ENCODE measurements at places on chromosomes 3 and 15. TPM values are rescaled to one million over a fixed set of nuclear protein-coding genes. Genes with fewer than 3 reads are reported as not detected.

- no peaks in the 10 kb centered on the region for H3K27me3 ChIP-seq
- H3K36me3 ChIP-seq = no peaks in the 10 kb centered on the region
- no peak overlapping the region for H3K27ac ChIP-seq
- H3K4me1 ChIP-seq = no peaks in the 10 kb centered on the region
Measured at GRCh38 chr15:59931646-59932261, 72.4 kb upstream of the FOXB1 start.

DNA sequence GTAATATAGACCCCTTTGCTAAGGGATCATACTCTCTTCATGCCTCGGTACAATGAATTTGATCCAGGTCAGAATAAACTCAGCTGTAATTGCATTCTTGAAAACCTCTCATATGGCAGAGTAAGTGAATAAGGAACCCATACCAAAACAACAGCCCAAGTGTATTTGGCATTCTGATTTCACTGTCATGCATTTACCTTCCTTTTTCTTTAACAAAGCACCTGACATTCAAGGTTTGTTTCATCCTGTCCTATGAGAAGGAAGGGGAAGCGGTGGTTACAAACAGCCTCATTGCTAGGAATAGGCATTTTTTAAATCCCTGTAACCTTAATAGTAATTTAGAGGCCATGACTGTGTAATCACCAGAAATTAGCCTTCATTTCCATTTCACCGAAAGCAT lies 97.1 kb downstream of the LSAMP start:
- H3K4me3 ChIP-seq = no peak overlapping the region
- no peak overlapping the region for H3K27ac ChIP-seq
- H3K27me3 ChIP-seq = no peaks in the 10 kb centered on the region
- no peaks in the 10 kb centered on the region for H3K36me3 ChIP-seq

GRCh38 chr3:78273326-78273725 lies 1233.4 kb downstream of the ROBO2 start:
- H3K36me3 ChIP-seq = no peaks in the 10 kb centered on the region
- DNase-seq = no peak
- no peak overlapping the region for H3K4me3 ChIP-seq
- no peaks in the 10 kb centered on the region for H3K4me1 ChIP-seq
- H3K27me3 ChIP-seq = no peaks in the 10 kb centered on the region
- no peak overlapping the region for H3K27ac ChIP-seq

DNA sequence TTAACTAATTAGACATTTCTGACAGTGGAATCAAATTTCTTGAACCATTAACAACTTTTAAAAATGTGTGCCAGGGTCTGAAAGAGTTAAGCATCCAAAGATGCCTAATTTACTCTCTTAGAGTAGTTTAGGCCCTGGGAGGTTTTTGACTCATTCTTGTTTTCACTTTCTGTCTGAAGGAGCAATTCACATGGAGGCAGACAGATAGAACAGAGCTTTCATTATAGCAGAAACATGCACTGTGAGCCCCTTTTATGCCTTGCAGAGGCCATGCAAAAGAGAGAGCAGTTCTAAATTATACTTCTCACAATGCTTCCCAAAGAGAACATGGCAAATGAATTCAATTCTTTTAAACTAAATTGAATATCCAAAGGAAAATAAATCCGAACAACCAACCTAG lies 554.8 kb downstream of the MFSD1 start:
- H3K27ac ChIP-seq = no peak overlapping the region
- no peak for DNase-seq
- H3K4me1 ChIP-seq = no peaks in the 10 kb centered on the region
- H3K36me3 ChIP-seq = no peaks in the 10 kb centered on the region
- no peaks in the 10 kb centered on the region for H3K27me3 ChIP-seq
- no peak overlapping the region for H3K4me3 ChIP-seq

The XCR1 gene
- not detected for total RNA-seq

DNA sequence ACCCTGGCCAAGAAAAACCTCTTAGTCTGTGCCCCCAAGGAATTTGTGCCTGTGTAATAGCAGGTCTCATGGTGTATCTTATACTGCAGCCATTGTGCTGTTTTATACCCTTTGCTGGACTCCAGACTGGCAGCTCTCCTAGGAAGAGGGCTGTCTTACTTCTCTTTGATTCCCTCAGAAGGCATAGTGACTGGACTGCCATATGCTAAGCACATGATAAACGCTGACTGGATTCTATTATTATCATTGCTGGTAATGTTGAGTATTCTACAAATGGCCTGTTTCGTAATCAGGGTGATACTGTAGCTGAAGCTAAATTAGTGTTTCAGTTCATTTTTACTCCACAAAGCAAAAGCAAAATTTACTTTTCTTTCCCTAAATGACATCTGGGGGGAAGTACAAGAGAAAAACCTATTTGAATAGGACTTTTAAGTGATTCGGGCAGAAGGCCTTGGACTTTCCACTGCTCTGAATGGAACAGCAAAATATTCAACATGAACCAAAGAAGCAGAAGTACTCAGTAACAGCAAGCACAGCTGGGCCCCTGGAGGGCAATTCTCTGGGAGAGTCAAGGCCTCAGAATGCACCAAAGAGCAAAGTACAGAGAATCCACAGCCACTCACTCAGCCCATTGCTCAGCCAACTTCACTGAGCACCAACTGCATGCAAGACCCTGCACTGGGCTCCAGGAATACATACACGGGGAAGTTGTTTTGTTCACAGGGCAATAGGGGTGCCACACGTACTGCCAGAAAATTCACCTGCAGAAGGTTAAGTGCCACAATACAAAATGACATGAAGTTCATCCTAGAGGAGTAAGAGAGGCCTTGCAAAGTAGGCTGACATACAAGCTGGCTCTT lies 7.9 kb upstream of the BCL2A1 start:
- H3K36me3 ChIP-seq = no peaks in the 10 kb centered on the region
- H3K4me1 ChIP-seq = peaks cover 9% of the 10 kb centered on the region
- H3K4me3 ChIP-seq = no peak overlapping the region
- peak; percentile 89 for DNase-seq

DNA sequence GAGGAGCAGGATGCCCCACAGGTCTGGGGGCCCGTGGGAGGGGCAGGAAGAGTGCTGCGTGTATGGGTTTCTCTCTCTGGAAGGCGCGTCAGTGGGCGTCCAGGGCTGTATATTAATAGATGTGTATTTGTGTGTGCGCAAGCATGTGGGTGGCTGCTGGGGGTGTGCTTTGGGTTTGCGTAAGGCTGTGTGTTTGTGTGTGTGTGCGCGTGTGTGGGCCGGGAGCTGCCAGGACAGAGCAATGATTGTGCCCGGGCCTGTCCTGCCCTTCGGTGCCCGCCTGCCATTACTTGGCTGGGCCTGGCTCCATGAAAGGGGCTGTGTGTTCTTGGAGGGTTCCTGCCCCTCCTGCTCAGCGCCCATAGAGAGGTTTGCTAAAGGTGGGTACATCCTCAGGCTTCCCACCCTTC lies 16.3 kb downstream of the CSPG4 start:
- no peak overlapping the region for H3K27ac ChIP-seq
- peaks cover 2% of the 10 kb centered on the region for H3K36me3 ChIP-seq
- H3K4me1 ChIP-seq = peaks cover 38% of the 10 kb centered on the region
- no peak overlapping the region for H3K4me3 ChIP-seq
- DNase-seq = no peak

The GOLGA6D gene
- not detected for total RNA-seq

DNA sequence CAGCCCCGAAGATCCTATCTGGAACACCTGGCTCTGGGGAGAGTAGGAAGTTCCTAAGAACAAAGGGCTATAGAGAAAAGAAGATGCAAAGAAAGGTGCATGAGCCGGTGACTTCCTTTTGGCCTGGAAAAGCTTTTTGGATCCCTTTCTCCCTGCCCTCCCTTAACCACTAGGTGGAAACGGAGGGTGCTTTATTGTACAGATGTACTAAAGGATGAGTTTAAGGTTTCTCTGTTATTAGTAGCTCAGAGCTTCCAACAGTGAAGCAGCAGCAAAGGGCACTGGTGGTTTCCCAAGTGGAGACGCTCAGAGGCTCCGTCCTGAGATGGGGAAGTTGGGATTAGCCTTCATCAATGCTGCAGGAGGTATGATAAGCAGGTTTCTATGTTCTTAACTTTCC lies 5.9 kb upstream of the ADGRG7 start:
- H3K27me3 ChIP-seq = peaks cover under 1% of the 10 kb centered on the region
- H3K4me1 ChIP-seq = no peaks in the 10 kb centered on the region
- no peak overlapping the region for H3K4me3 ChIP-seq
- no peak overlapping the region for H3K27ac ChIP-seq

The OSTN gene
- total RNA-seq = 0.28 TPM

The ESYT3 gene
- total RNA-seq = under 0.01 TPM

DNA sequence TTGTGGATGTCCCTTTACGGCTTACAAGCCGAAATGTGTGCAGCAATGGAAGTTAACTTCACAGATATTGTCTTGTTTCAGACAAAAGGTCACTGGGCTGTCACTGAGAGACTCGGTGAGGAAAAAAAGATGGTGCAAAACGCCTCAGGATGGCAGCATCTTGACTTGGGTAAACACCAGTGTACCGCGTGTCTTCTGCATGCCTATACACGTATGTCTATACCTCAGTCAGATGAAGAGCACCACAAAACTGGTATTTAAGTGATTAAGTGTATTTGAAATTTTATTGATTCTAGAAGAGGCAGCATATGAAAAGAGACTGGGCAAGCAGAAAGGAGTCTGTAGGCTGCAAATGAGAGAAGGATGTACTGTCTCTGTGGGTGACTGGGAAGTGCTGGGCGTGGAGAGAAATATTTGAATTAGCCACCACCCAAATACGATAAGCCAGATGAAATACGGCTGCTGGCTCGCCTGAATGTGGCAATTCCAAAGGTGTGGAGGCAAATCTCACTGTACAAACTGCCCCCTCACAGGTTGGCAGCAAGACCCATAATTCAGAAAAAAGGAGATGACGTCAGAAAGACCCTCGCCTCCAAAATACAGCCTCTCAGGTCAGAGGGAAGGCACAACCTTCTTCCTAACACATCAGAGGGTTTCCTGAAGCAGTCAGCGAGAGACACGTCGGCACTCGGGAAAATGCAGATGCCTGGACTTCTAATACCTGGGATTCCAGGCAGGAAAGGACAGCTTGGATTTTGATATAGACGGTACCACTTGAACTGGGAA lies 53.4 kb upstream of the NEO1 start:
- H3K36me3 ChIP-seq = no peaks in the 10 kb centered on the region
- no peak for DNase-seq
- peaks cover 4% of the 10 kb centered on the region for H3K4me1 ChIP-seq
- H3K4me3 ChIP-seq = no peak overlapping the region

The RETNLB gene
- total RNA-seq = not detected

DNA sequence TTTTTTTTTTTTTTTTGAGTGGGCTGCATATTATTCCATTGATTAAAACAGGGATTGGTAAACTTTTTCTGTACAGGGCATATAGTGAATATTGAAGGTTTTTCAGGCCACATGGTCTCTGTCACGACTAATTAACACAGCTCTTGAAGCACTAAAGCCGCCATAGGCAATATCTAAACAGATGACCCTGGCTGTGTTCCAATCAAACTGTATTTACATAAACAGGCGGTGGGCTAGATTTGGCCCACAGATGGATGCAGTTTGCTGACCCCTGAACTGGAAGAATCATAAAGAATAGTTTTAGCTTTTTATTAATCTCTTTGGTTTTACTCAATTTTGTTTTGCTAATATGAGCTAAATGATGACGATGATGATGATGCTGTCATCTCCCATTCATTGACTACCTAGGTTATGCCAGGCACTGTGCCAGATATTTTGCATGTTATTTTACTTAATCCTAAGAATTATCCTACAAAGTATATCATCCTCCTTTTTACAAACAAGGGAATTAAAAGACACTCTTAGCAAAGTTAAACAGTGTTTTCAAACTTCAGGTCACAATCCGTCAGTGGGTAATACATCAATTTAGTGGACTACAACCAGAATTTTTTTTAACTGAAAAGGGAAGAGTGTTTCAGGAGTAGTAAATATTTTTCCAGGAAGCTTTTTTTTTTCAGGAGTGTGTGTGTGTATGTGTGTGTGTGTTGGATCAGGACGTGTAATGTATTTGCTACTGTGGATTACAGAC lies 54.3 kb downstream of the LMCD1 start:
- H3K27ac ChIP-seq = peak overlapping the region; percentile 64
- H3K4me1 ChIP-seq = peaks cover 28% of the 10 kb centered on the region
- peaks cover 12% of the 10 kb centered on the region for H3K36me3 ChIP-seq
- peak; percentile 46 for DNase-seq

DNA sequence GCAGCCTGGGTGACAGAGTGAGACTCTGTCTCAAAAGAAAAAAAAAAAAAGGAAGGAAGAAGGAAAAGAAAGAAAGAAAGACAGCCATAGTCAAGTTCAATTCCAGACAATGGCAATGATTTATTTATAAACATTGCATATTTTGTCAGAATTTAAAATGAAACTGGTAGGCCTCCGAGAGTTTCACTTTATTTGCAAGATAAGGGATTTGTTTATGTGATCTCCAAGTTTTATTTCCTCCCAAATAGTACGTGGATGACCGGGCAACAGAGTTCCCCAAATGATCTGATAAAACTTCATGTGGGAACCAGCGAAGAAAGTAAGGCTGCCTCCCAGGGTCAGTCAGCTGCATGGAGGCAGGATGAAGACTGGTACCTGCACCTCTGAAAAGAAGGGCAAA lies 28.6 kb upstream of the MOBP start:
- no peaks in the 10 kb centered on the region for H3K36me3 ChIP-seq
- peaks cover 3% of the 10 kb centered on the region for H3K4me1 ChIP-seq
- H3K27me3 ChIP-seq = peaks cover 2% of the 10 kb centered on the region
- no peak overlapping the region for H3K4me3 ChIP-seq
- no peak overlapping the region for H3K27ac ChIP-seq

- no peak overlapping the region for H3K27ac ChIP-seq
- peaks cover 7% of the 10 kb centered on the region for H3K36me3 ChIP-seq
- H3K4me3 ChIP-seq = no peak overlapping the region
- H3K27me3 ChIP-seq = no peaks in the 10 kb centered on the region
- DNase-seq = no peak
- H3K4me1 ChIP-seq = no peaks in the 10 kb centered on the region
Measured at GRCh38 chr15:79874242-79874641, 22.6 kb downstream of the MTHFS start.

The BMF gene
- 1.7 TPM for total RNA-seq

DNA sequence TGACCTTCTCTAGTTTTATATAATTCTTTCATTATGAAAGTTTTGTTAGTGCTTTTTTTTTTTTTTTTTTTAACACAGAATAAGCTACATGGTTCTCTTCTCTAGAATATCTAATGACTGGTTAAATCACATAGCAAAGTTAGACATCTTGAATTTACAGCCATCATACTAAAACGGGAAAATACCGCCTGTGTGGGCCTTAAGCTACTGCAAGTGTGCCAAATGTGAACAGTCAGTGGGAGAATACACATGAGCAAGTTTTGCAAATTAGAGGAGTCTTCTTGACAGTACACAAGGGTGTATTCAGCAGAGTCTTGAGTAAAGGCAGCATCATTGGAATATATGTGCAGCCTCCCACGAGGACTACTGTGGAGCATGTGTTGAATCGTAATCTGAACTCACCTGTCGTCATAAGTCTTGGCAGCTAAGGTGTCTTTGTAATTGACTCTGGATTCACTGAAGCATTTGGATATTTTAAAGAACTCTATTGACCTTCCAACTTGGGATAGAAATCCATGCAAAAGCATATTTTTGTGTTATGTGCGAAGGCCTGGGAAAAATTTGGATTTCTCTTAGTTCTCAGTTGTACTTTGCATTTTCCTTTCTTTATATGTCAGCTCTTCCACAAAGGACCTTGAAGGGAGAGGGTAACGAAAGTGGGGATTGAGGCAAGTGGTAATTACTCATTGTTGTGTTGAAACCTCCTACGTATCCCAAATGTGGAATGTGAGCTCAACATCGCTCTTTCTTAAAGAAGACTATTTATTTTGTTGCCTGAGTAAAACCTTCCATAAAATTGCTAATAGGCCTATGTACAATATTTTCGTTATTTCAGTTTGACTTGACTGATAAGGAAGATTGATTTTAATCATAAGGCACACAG lies 117.4 kb downstream of the ATG7 start:
- H3K27ac ChIP-seq = no peak overlapping the region
- H3K4me1 ChIP-seq = peaks cover 16% of the 10 kb centered on the region
- H3K36me3 ChIP-seq = no peaks in the 10 kb centered on the region

- no peak overlapping the region for H3K4me3 ChIP-seq
- DNase-seq = peak; percentile 84
Measured at GRCh38 chr15:58227706-58228543, 89.7 kb downstream of the AQP9 start.
